ENCODE measurements at places on chromosomes 4 and X.
A peak's percentile ranks its signal among the peaks of the same experiment; 100 is the strongest.

DNA sequence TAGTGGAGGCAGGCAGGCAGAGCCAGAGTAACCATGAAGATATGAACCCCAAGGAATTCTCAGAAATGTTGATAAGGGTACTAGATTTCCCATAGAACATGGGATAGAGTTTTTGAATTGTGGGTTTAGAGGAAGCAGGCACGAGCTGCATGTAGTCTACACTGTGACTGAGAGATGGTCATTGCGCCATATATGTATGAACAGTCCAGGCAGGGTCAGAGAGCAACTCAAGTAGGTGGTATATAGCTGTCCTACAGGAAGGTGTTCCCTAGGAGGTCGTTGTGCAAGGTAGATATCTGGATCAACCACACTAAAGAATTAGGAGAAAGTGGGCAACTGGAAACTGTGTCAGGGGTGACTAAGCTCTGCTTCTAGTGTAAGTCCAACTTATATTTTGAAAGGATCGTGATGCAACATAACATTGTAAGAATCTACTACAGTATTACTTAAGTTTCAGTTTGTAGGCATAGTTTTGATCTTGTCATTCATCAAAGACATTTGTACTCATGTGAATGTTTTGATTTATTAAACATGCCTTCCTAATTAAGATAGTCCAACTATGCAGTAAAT is 94.6 kb downstream of the HPGD start:
- no peak for DNase-seq

- DNase-seq = no peak
Measured at GRCh38 chrX:143663755-143664154, 27.9 kb upstream of the SLITRK4 start.

DNA sequence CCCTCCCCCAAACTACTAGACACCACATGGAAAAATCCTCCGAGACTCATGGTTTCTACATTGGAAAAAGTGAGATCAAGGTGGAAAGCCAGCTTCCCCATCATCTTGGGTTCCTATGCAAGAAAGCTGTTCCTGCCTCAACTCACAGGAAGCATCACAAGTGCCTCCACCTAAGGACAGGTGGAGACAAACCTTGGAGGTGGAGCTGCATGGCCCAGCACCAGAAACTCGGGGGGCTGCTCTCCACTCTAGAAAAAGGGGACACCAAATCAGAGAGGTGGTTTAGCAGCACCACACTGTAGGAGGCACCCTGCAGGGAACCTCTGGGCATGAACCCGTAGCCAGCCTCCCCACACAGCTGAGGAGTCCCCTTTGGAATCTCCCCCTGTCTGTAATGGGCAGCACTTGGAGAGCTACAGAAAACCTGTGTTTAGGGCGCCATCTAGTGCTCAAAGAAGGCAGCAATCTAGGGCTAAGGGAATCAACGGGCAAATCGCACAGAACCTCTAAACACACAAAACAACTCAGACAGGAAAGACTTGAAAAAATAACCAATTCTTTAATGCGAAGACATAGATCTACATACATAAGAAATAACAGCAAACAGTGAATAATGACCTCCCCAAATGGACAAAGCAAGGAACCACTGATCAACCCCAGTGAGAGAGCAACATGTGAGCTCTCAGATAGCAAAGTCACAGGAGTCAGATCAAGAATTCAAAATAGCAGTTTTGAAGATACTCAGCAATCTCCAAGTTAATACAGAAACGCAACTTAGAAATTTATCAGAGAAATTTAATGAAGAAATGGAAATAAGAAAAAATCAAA is 37.0 kb upstream of the ZBTB33 start:
- DNase-seq = peak; percentile 41

- no peak for DNase-seq
Measured at GRCh38 chr4:185559915-185560281, 24.6 kb upstream of the PDLIM3 start.

- DNase-seq = no peak
Measured at GRCh38 chr4:117096886-117097285, 11.5 kb upstream of the TRAM1L1 start.

- DNase-seq = no peak
Measured at GRCh38 chrX:39559229-39559628, 538.5 kb downstream of the BCOR start.

- DNase-seq = no peak
Measured at GRCh38 chr4:101158134-101158482, 189.2 kb downstream of the PPP3CA start.

DNA sequence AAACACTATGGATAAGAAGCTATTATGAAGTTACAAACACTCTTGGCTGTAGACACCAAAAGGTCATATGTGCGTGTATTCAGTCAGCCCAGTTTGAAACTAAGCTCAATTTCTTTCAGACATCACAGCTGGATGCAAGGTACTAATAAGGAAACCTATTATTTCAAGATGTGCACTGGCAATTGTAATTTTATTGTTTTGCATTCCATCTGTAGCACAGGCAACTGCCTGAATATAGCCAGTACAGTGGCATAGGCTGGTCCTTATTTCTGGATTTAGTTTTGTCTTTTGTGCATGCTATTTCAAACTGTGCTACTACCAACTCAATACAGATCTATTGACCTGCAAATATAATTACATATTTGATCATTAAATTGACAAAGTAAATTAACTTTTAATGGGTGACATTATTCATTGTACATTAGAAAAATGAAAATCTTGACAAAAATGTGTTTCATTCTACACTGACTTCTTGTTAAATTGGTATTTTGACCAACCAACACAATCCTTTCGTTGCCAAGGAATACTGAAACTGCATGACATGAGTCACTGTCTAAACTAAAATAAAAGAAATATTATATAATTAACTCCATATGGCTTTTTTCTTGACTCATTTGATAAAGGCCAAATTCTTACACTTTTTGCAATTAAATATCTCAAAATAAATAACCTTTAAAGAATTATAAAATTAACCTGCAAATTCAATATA is 594.3 kb upstream of the ADGRL3 start:
- DNase-seq = no peak

- no peak for DNase-seq
Measured at GRCh38 chr4:42845586-42845985, 46.9 kb upstream of the GRXCR1 start.

DNA sequence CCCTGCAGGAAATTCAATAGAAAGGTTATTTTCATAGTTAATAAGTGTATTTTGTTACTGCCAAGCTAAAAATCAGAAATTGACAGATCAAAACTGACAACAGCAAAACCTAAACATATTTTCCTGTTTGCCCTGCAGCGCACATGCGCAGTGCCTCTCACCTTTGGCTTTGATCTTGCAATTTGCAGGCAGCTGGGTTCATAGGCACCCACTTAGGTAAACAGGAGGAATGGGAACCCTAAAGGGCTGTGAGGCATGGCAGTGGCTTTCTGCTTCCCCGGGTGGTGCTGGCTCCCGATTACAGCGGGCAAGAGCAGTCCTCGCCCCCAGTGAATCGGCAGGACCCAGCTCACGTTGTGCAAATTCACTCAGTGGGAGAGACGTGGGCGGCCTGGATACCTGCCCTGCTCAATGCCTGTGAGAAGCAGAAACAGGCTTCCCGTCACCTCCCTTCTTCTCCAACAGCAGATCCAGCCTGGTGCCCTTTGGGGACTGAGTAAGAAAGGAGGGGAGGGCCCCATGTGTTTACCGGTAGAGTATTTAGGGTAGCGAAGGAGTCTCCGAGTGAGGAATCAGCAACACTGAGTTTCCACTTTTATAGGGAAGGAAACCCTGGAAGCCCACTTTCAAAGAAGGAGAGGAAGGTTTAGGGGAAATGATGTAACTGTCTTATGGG is 25.7 kb downstream of the CCKAR start:
- no peak for DNase-seq

GRCh38 chr4:103018391-103019307 is 856 bp downstream of the SLC9B1 start:
- DNase-seq = no peak

DNA sequence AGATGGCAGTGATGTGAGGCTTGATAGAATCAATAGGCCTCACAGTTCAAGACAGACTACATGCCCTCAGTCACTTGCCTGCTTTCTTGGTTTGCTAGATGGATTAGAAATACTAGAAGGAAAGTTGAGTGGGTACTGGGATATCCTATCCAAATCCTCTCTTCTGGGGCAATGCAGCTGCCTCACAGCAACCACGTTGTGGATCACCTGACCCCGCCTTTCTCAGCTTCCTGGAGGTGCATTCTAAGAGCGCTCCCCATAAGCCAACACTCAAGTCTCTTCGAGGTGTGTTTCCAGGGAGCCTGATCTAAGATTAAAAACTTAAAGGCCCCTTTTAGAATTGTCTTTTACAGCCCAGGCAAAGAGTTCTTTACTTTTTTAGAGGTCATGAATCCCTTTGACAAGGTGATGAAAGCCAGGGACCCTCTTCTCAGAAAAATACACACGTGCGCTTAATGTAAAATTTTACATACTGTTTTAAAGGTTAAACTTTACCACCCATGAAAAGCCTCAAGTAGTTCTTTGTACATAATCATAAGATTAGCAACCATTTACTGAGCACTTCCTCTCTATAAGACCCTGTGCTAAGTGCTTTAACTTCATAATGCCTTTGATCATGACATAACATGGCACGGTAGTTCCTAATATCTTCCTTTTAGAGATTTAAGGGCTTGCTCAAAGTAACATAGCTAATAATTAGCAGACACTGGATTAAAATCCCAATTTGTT is 840 bp upstream of the RPL34 start:
- peak; percentile 19 for DNase-seq

DNA sequence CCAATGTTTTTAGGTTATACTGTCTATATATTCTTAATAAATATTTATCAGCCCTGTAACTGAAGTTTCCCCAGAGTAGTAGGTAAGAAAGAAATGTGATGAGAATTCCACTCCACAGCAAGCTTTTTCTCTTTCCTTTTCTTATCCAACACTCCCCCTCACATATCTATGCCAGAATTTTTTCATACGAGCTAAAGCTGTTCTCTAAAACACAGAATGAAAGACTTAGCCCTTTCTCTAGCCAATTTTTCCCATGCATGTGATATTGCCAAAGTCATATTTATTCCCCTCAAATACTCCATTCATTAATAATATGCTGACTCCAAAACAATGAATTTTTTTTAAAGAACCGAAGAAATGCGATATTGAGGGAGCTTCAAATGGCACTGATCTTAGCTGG is 32.3 kb downstream of the VEGFC start:
- no peak for DNase-seq

DNA sequence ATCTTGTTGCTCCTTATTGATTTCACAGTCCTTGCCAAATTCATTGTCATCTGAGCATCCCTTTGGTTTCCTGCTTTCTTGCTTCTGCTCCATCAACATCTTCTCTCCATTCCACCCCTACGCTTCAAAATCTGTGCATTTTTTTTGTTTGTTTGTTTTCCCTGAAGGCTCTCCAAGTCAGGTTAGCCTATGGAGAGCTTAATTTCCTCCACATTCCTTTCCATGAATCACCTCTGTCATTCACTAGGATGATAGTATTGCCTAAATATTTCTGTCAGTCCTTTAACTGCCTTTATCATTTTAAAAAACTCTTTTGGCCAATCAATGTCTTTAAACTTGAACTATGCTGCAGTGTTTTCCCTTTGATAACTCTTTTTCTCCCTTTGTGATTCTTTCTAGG is 67.7 kb downstream of the PPARGC1A start:
- no peak for DNase-seq

- no peak for DNase-seq
Measured at GRCh38 chrX:29297171-29297800, 710.0 kb downstream of the IL1RAPL1 start.

DNA sequence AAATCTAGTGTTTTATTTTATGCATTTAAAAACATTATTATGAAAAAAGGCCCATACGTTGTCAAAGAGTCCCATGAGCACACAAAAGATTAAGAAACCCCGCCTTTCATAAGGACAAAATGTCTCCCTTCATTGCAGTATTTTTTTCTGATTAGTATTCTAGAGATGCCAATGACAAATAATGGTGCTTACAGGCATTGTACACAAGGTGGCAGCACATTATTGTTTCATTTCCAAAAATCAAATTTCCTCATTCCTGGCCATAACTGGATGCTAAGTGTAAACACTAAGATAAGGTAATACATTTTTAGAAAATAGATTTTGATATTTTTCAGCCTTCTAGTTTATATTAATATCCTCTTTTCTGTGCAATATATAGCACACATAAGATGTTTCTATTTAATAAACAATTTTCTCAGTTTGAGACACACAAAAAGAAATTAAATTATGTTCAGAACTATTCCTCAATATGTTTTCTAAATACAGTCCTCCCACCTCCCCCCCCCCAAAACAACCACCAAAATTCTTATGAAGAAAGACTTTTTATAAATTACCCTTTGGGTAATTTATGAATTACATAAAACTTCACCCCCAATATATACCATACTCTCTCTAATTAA is 47.7 kb downstream of the TIGD2 start:
- no peak for DNase-seq

GRCh38 chrX:150463566-150463965 is 100.4 kb downstream of the MAMLD1 start:
- no peak for DNase-seq

DNA sequence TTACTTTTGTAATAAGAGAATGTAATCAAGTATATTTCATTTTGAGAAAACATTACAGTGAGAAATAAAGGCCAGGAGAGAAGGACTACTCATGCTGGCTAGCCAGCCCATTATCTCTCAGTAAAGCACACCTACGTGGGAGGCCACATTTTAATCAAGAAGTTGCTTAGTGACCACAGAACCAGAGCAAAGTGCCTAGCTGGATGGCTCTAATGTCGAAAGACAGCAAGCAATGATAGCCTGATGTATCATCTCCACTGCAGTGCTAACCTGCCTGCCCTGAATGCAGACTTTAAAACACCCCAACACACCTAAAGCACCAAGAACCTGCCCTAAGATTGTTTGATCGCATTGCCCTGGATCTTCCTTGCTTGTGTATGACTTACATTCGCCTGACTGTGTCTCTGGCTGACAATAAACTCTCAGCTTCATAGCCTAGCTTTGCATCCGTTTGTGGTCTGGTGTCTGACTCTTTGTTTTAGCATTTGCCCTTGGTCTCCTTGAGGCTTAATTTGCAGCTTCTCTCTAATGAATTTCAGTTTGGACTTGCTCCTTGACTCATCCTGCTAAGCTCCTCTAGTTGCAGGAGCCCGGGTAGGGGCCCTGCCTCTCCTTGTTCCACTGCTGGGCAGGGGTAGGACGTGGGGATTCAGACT is 31.4 kb upstream of the SOWAHD start:
- no peak for DNase-seq

DNA sequence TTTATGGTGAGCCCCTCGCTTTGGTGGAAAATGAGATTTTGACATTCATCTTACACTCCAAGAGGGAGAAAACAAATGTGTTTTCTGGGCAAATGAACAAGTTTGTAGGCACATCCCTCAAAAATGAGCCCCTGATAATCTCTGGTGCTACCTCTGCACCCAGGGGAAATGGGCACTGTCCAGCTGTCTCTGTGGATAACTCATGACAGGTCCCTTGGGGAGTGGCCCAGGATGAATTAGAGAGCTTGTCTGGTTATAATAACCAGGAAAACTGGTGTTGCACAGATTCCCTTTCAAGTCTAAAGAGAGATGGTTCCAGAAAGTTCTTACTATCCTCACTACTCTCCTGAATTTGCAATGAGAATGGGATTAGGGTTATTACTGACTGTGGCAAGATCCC is 7.5 kb downstream of the RASL11B start:
- DNase-seq = no peak

Data from stimulated activated CD4-positive, alpha-beta T cell treated with anti-CD3 and anti-CD28 coated beads, Interleukin-4, amount 100 ng/mL, for 1 hour (primary cell).